ENCODE measurements at places on chromosomes 5 and 9.

DNA sequence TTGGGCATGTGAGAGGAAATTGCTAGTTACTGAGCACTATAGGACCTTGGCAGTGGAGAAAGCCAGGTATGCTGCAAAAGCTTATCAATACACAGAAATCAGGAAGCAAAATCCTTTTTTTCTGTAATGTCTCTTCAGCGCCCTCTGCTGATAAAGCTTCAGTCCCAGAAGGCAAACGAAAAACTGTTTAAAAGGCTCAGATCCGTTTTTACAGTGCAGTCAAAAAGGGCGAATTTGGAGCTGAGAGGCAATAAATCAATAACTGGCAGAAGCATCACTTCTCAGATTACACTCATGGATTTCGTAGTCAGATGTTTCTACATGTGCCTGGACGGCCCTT lies 1.1 kb upstream of the MAN2A1 start:
- no peak for DNase-seq

DNA sequence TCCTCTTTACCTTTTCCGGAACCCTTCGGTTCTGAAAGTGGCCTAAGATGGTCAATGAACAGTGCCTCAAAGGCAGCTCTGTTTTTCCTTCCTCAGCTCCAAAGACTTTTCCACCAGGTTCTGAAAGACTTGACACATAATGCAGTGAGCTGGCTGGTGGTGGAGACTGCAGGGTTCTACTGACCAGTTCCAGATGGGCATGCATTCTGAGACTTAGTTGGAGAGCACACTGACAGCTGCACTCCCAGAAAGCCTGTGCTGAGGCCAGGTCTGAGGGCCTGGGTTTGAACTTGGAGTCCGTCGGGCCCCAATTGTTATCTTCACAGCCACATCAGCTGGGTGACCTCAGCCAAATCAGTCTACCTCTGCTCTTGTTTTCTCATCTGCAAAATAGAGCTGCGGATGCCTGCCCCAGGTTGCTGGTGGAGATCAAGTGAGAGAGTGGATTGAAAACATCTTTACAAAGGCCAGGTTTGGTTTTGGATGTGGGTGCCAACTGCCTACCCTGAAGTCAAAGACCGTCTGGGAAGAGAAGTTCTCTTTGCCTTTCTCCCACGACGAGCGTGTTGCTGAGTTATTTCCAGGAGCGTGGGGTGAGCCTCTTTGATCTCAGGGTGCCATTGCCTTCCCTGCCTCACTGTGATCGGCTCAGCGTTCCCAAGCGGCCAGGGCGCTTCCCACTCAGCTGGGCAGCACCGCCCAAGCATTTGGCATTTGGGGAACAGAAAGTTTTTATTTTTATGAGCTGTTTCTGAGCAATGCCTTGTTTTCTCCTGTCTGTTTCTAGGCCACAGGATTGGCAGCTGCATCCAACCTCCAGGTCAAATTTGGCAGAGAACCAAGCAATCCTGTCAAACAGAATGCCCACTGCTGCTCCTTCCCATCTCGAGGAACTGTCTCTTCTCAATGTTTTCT lies 54.9 kb downstream of the RAD23B start:
- DNase-seq = no peak

DNA sequence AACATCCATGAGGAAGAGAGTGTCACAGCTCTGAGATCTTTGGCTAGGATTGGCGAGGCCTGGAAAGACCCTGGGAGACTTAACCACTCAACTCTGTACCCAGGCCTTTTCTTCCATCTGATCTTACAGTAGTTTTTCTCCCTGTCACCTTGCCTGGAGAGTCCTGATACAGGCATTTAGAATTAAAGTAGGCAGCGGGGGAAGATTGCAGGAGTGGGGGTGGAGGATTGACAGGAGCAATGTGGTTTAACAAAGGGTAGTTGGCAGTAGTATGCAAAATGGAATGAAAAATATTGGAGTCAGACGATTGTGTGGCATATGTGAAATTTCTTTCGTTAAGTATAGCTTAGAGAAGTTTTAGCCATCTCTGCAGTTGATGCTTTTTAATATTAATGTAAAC lies 16.9 kb downstream of the TMEFF1 start:
- no peak for DNase-seq

- no peak for DNase-seq
These were observed 213.2 kb downstream of the GABRB2 start for GRCh38 chr5:161333194-161333880.

DNA sequence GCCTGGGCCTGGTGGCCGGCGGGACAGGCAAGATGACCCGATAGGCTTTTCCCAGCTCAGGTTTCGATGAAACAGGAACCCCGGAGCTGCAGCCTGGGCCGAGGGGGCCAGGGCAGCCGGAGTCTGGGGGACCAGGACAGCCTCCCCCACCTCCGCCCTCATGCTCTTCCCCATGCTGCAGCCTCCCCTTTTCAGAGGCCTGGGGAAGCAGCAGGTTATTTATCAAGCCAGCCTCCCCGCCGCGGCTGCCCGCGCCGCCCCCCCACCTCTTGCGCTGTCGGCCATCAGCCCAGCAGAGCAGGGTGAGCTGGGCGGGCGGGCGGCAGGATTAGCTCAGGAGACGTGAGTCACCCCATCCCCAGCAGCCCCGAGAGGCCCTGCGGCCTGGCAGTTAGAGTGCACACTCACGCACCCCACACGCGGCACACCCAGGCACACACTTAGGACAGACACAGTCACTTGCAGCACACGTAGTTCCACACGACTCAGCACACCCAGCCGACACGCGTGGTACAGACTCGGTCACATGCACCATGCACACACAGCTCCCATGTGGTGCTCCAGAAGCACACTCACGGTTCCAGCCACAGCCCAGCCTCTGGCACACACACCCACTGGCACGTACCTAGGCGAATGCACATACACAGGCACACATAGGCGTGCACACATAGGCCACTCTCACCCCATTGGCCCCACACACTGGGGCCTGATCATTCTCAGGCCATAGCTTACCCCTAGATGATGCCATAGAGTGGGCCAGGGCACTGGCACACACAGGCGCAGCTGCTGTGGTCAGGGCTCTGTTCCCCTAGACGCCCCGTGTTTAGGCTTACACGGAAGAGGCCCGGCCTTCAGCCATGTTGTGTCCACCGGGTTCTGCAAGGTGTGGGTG lies 13.0 kb downstream of the CXXC5 start:
- no peak for DNase-seq

DNA sequence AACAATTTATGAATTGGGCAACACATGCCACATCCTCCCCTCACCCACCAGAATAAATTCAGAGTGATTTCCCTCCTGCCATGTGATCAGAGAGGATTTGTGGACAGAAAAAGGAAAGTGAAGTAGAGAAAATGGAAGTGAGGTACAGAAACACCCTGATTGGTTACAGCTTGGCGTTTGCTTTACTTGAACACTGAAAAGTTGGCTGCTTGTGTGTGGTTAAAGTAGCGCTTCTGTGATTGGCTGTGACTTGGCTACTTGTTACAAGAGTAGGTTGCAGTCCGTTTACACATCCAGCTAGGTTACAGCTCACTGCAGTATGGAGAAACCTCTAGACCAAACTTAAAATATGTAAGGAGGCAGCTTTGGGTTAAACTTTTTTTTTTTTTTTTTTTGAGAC lies 205.2 kb upstream of the ZNF608 start:
- no peak for DNase-seq

DNA sequence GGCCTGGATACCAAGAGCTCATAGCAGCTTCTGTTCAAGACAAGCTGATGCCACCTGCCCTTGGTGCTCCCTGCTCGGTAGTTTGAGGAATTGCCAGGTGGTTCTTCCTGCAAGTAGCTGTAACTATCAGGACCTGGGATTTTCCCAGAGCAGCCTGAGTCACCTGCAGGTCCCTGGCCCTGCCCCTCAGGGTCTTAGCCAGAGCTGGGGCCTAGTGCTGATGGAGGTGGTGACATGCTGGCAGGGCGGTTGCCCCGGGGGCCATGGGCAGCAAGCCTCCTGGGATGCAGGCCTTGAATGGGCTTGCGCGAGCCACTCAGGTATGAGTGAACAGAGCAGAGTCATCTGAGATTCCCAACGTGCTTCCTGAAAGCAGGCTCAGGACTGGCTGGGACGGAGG lies 262.3 kb downstream of the HSPA4 start:
- DNase-seq = no peak

Measured in stimulated activated CD4-positive, alpha-beta T cell treated with anti-CD3 and anti-CD28 coated beads, Interleukin-4, amount 100 ng/mL, for 1 hour (primary cell).